ENCODE measurements at places on chromosomes 1 and 21. TPM values are rescaled to one million over a fixed set of nuclear protein-coding genes. Genes with fewer than 3 reads are reported as not detected.

FCRLA gene
- not detected for total RNA-seq

DNA sequence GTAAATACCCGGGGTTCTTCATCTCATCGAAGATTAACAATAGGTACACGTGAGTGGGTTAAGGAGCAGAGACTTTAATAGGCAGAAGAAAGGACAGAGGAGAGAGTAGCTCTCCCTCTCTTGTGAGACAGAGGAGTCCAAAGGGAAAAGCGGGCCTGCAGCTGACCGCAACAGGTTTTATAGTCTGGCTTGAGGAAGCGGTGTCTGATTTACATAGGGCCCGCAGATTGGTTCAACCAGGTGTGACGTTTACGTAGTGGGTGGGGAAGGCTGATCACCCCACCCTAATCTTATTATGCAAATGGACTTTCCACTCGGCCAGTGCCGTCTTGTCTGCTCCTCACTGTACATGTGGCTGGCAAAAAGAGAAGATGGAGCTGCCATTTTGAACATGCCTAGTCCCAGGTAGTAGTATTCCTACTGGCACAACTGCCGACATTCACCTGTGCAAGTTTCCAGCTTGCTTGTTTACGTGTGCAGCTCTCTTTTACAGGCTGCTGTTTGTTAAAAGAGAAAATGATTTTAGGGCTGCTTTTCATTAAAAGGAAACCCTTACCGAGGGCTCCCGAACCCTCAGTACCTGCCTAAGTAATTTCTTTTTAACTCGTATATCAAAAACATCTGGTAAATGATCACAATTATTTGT lies 10.6 kb downstream of the CDC14A start:
- DNase-seq, result no peak
- H3K36me3 ChIP-seq, result no peaks in the 10 kb centered on the region
- H3K4me1 ChIP-seq, result peaks cover 5% of the 10 kb centered on the region
- no peaks in the 10 kb centered on the region for H3K27me3 ChIP-seq
- no peak overlapping the region for H3K27ac ChIP-seq

DNA sequence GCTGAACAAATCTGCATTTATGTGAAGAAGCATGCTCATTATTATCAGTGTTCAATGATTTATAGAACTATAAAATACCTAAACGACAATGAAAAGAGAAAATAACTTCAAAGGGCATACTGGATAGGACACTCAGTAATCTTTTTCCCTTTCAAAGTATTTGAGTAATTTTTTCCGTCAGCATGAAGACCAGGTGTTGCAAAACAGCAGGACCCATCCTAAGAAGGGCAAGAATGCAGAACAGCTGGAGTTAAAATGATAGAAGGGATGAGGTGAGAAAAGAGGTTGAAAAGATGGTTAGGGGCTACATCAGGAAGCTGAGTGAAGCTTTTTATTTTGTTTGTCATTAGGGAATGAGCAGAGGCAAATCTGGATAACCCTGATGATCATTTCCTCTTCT lies 7.1 kb upstream of the RGS18 start:
- no peak overlapping the region for H3K27ac ChIP-seq
- H3K27me3 ChIP-seq, result no peaks in the 10 kb centered on the region
- H3K4me3 ChIP-seq, result no peak overlapping the region
- no peaks in the 10 kb centered on the region for H3K4me1 ChIP-seq
- no peaks in the 10 kb centered on the region for H3K36me3 ChIP-seq

GRCh38 chr21:28359300-28359699 lies 633.4 kb downstream of the LTN1 start:
- H3K4me3 ChIP-seq, result no peak overlapping the region
- H3K27me3 ChIP-seq, result no peaks in the 10 kb centered on the region
- no peak for DNase-seq
- H3K4me1 ChIP-seq, result no peaks in the 10 kb centered on the region
- H3K27ac ChIP-seq, result no peak overlapping the region

DNA sequence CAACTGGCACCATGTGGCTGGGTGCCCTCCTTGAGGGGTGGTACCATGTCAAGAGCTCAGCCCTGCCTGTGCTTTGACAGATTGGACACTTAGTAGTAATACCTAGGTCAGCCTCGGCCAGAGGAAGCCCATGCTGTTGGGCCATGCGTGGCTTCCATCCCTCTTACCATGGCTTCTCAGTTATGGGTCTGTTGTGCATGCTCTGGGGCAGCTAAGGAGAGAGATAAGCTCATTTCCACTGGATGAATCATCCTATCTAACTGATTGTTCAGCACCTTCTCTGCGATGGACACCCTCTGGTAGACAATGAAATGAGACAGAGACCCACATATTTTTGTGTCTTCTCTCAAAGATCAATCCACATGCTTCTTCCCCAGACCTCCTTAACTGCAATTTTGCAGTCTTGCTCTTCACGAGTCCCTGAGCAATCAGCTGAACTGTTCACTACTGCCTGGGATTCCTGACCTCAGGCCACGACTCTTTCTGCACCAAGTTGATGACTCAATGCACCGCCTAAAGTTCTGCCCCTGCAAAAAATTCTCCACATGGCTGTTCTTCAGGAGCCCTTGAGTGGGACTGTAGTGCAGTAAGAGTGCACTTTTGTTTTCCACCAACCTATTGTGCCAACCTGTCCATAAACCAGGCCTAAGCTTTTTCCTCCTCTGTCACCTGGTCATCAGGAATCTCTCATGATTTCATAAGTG lies 6.9 kb upstream of the TRIM62 start:
- H3K36me3 ChIP-seq, result no peaks in the 10 kb centered on the region
- no peak overlapping the region for H3K27ac ChIP-seq
- peaks cover 71% of the 10 kb centered on the region for H3K27me3 ChIP-seq
- no peak for DNase-seq

Measured in Calu3 (cell line).